ENCODE measurements at places on chromosomes 2 and 18.

DNA sequence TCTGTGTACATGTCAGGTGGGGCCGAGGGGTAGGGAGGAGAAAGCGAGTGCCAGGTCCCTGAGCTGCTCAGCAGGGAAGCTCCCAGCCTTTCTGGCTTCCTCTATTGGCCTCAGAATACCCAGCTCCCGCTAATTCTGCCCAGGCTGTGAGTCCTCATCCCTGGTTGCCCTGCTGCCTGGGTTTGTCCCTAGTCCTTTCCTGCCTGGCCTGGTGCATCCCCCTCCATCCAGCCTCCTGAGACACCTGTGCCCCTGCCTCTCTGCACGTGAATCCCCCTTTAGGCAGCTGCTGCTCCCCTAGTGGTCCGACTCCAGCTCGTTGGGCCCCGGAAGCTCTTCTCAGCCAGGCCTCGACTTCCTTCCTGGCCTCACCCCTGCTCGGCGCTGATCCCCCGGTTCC, 54.6 kb downstream of the INHBB start:
- peak; percentile 5 for DNase-seq

- DNase-seq, result no peak
Measured at GRCh38 chr2:173241643-173242042, 113.0 kb upstream of the CDCA7 start.

DNA sequence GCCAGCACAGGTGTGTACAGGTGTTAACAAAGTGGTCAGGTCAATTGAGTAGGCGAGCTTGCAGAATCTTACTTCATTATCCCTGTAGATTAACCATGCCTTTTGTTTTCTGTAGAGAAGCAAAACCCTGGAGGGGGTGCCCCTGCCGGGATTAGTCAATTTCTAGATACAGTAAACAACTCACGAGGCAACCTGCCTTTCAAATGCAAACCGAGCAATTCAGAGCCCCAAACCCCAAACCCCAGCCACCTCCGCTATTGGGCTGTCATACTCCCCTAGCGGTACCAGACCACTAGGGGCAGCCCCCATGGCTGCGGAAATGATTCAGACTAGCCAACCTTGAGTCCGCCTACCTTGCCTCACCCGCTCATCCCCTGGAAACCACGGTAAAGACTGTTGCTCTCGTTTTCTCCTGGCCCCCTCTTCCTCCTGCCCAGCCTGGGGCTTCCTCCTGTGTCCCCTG, 61.4 kb upstream of the KIF5C start:
- peak; percentile 22 for DNase-seq

DNA sequence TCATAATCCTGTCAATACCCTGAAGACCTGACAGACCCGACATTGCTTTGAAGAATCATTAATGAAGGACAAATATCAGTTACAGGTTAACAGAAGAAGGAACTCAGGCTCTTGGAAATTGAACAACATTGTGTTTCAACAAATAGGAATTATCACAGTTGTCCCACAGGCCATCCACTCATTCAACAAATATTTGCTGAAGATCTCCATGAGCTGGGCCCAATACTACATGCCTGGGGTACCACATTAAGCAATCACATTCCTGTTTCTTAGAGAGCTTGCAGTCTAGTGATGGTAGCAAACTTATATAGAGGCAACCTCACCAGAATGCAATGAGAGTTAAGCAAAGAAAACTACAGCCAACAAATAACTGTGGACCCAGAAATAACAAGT, 671.6 kb upstream of the ACVR2A start:
- DNase-seq, result no peak

DNA sequence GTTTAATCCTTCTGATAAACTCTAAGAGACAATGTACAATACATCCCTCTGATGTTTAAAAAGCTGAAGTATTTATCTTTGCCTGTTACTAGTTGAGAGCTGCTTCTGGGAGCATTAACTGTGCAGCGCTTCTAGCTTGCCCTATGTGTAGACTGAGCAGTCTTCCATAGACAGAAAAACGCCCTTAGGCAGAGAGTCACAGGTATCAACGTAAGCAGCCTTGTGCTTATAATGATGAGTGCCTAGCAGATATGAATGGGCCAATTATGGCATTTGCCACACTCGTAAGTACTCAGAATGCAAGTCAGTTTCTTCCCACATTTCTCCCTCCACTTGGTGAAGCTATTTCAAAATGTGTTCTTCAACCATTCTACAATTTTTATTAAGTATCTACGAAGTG, 731.1 kb upstream of the SLC8A1 start:
- no peak for DNase-seq

- DNase-seq, result no peak
Measured at GRCh38 chr18:9428301-9428706, 47.0 kb upstream of the RALBP1 start.

DNA sequence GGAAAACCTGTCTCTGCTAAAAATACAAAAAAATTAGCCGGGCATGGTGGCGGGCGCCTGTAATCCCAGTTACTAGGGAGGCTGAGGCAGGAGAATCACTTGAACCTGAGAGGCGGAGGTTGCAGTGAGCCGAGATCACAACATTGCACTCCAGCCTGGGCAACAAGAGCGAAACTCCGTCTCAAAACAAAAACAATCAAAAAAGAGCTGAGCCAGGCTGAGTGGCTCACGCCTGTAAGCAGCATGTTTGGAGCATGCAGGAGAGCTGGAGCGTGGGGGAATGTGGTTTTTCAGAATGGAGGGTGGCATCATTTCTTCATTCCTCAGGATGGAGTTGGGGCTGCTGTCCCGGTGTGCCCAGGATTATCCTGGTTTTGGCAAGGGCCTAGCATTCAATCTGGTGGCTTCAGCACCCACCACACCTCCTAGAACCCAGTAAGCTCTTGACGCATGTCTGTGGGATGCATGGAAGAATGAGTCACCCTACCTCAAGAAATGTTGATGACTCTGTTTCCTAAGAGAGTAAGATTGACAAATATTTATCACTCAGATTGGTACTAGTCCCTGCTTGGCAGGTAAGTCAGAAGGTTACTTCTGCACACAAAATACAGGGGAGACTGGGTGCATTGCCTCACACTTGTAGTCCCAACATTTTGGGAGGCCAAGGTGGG, 90.2 kb upstream of the ODC1 start:
- no peak for DNase-seq

GRCh38 chr2:223735659-223736244, 101.6 kb downstream of the AP1S3 start:
- DNase-seq, result no peak

- DNase-seq, result no peak
Measured at GRCh38 chr2:231343006-231343710, 52.4 kb upstream of the B3GNT7 start.

GRCh38 chr18:49924293-49924983, 111.1 kb upstream of the ACAA2 start:
- DNase-seq, result no peak

All from HAP-1 (cell line).